ENCODE measurements at places on chromosomes 16 and 17. TPM values are rescaled to one million over a fixed set of nuclear protein-coding genes. Genes with fewer than 3 reads are reported as not detected.

GRCh38 chr16:35732046-35732810 is 2272.8 kb downstream of the TP53TG3F start:
- DNase-seq, result no peak

DNA sequence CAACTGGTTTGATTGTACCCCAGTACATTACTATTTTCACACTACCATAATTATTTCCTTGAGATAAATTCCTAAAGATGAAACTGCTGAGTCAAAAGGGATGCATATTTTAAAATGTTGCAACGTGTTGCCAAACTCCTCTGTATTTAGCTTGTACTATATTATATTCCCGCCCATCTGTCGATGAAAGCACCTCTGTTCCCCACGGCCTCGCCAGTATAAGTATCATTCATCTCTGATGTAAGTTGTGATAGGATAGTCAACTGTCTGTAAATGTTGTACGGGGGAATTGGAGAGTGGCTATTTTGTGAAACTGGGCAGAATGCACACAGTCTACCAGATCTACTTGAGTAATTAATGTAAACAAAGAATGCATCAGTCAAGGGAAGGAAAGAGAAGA is 47.7 kb upstream of the TNRC6A start:
- no peak for DNase-seq

- DNase-seq, result no peak
Measured at GRCh38 chr16:86923656-86924055, 345.3 kb downstream of the FOXL1 start.

GRCh38 chr16:77328274-77328673 is 106.6 kb downstream of the ADAMTS18 start:
- DNase-seq, result no peak

DNA sequence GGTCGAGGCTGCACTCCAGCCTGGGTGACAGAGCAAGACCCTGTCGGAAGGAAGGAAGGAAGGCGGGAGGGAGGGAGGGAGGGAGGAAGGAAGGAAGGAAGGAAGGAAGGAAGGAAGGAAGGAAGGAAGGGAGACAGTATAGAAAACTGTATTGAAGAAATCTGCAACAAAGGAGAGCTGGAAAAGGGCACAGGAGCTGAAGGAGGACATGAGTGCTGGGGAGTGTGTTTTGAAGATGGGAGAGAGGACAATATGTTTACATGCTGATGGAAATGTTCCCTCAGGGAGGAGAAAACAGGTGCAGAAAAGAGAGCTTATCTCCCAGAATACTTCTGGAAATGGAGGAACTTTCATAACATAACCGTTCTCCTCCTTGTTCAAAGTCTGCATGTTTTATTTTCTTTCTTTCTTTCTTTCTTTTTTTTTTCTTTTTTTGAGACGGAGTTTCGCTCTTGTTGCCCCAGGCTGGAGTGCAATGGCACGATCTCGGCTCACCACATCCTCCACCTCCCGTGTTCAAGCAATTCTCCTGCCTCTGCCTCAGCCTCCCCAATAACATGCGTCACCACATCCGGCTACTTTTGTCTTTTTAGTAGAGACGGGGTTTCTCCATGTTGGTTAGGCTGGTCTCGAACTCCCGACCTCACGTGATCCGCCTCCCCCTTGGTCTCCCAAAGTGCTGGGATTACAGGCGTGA is 2.7 kb upstream of the HAP1 start:
- no peak for DNase-seq

- DNase-seq, result no peak
Measured at GRCh38 chr17:21190078-21190477, 23.9 kb downstream of the TMEM11 start.

DNA sequence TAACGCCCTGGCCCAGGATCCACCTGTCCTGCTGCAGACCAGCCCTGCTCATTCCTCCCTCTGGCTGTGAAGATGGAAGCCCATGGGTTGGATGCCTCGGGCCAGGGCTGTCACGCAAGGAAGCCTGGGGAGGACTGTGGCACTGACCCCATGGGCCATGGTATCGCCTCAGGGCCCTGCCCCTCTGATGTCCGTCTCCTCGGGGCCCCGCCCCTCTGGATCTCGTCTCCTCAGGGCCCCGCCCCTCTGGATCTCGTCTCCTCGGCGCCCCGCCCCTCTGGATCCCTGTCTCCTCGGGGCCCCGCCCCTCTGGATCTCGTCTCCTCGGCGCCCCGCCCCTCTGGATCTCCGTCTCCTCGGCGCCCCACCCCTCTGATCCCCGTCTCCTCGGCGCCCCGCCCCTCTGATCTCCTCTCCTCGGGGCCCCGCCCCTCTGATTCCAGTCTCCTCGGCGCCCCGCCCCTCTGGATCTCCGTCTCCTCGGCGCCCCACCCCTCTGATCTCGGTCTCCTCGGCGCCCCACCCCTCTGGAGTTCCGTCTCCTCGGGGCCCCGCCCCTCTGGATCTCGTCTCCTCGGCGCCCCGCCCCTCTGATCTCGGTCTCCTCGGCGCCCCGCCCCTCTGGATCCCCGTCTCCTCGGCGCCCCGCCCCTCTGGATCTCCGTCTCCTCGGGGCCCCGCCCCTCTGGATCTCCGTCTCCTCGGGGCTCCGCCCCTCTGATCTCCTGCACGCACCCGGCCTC is 24.0 kb downstream of the METRNL start:
- DNase-seq, result no peak

DNA sequence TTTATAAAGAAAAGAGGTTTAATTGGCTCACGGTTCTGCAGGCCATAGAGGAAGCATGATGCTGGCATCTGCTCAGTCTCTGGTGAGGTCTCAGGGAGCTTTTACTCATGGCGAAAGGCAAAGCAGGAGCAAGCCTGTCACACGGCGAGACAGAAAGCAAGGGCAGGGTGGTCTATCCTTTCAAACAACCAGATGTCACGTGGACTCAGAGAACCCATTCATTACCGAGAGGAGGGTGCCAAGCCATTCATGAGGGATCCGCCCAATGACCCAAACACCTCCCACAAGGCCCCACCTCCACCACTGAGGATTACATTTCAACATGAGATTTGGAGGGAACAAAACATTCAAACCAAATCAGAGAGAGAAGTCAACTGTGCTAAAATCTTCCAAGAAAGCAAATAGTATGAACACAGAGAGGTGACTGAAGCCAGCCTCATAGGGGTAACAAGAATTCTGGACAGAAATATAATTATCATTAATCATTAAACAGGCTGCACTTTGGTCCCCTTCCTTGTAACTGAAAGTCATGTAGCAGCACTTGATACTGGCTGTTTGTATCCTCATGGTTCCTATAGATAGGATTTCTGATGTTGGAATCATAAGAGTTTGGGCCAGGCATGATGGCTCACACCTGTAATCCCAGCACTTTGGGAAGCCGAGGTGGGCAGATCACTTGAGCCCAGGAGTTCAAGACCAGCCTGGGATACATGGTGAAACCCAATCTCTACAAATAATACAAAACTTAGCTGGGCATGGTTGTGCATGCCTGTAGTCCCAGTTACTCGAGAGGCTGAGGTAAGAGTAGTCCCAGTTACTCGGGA is 52.5 kb upstream of the B4GALNT2 start:
- DNase-seq, result no peak

- DNase-seq, result no peak
Measured at GRCh38 chr16:57512296-57513001, 23.9 kb downstream of the CCDC102A start.

DNA sequence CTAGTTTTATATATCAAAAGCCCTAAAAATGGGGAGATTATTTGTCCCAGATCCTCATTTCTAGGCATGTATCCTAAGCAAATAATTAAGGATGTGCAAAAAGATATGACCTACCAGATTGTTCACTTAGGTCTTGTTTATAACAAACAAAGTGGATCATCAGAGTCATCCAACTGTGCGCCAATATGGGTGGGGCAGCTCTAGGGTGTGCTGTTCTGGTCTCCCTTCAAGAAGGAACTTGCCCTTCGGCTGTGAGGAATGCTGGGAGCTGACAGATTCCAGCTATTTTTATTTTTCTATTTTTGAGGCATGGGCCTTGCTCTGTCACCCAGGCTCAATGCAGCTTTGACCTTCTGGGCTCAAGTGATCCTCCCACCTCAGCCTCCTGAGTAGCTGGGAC is 13.8 kb downstream of the CHP2 start:
- DNase-seq, result no peak

DNA sequence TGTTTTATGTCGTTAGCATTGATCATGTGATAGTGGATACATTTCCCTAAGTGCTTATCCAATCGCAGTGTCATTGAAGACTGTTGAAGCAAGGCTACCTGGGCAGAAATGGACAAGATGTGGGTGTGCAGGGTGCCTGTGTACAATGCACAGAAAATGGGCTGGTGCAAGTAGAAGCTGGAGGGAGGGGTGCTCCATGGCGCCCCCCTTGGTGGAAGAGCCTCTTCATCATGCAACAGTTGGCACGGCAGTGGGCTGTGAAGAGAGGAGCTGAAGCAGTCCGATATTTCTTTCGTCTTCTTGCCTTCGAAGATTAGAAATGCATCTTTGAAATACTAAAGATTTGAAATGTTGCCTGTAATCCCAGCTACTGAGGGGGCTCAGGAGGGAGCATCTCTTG is 100.5 kb downstream of the PLCG2 start:
- DNase-seq, result no peak

GRCh38 chr16:17369421-17370222 is 101.1 kb downstream of the XYLT1 start:
- DNase-seq, result no peak

DNA sequence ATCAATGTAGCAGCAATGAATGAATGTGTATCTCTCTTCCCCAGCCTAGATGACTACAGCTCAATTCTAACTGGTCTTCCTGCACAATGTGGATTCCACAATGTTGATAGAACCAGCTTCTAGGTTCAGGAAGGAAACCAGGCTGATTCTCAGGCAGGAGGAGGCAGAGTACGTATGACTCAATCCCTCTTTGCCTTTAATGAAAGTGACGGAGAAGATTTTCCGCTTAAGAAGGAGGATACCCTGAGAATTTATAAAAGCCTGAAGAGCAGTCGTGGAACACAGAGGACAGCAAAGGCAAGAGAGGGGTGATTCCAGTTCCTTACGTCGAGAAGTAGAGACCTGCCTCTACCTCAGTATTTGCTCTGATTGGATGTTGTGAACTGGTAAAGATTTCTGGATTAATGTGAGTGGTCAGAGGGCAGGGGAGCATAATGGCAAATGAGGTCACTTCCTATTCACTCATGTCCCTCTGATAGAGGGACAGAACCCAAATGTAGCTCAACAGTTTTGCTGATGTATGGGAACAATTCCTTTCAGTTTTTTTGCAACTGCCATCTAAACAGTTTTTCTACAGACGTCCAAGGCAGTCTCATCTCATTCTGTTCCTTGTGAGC is 15.0 kb upstream of the SLC16A11 start:
- no peak for DNase-seq

DNA sequence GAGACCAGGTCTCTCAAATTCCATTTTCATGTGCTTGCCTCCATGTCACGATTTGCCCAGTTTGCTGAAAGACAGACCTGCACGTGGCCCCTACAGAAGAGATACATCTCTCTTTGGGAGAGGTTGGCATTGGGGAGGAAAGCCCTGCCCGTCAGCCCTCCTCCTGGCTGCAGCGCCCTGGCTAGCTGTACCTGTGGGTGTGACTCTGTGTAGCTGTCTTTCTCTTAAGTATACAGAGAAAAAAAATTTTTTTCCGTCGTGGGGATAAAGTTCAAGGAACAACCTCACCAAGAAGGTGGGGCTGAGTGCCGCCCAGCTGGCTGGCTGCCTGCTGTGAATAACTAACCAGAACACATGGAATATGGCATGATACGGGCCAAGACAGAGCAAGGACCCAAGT is 26.5 kb downstream of the TMEM98 start:
- DNase-seq, result no peak

- DNase-seq, result no peak
Measured at GRCh38 chr17:77563439-77564102, 394.9 kb upstream of the TNRC6C start.

DNA sequence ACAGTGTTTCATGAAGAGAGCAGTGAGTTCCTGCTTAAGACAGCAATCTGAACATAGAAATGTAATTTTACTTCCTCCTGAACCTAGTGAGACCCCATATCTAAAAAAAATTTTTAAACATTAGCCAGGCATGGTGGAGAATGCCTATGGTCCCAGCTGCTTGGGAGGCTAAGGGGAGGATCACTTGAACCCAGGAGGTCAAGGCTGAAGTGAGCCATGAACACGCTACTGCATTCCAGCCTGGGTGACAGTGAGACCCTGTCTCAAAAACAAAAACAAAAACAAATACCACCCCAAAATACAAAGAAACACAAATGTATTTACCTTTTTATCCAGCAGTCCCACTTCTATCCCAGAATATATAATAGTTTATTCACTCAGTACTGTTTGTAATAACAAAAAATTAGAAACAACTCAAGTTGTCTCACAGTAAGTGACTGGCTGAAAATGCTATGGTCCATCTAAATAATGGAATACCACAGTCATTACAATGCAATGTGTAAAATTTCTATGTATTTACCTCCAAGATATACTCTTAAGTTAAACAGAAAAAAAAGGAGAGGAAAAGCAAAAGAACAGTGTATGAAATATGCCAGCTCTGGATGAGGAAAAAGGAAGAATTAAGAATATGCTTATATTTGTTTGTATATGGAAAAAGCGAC is 16.3 kb downstream of the CFDP1 start:
- DNase-seq, result no peak

GRCh38 chr16:88970050-88970449 is 7.0 kb downstream of the CBFA2T3 start:
- no peak for DNase-seq

GRCh38 chr16:57208926-57209325 is 22.8 kb downstream of the RSPRY1 start:
- no peak for DNase-seq

- DNase-seq, result no peak
Measured at GRCh38 chr17:7263801-7264078, 1.5 kb upstream of the CLDN7 start.

- no peak for DNase-seq
Measured at GRCh38 chr16:82776470-82777146, 149.8 kb downstream of the CDH13 start.

DNA sequence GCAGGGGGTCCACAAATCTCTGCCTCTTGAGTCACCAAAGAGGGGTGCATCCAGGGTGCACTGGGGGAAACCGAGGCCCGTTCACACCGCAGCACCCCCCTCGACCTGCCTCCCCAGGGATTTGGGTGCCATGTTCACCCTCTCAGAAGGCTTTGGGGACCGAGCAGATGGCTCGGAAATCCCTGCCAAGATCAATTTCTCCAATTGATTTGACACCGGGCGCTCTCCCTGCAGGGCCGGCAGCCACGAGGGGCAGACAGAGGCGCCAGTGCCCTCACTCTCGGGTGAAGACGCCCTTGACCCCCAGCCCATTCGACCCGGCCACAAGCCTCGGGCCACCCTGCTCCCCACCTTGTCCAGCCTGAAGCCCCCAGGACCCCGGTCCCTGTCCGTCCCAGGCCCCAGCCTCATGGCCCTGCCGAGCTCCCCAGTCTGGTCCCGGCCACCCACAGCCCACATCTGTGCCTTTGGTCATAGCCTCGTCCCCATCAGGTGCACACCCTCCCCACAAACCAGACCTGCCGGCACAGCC is 9.3 kb downstream of the SSTR5 start:
- DNase-seq, result no peak

GRCh38 chr17:52383493-52384100 is 225.1 kb upstream of the CA10 start:
- peak; percentile 38 for DNase-seq

GRCh38 chr17:70217571-70217970 is 48.2 kb downstream of the KCNJ2 start:
- no peak for DNase-seq

The TBC1D3K gene
- not detected for polyA plus RNA-seq

The TAC4 gene
- polyA plus RNA-seq, result 0.91 TPM

The NEURL4 gene
- polyA plus RNA-seq, result 28.1 TPM

The SLX1B gene
- polyA plus RNA-seq, result 13.0 TPM

The PTX4 gene
- not detected for polyA plus RNA-seq

The TGFB1I1 gene
- 57.2 TPM for polyA plus RNA-seq

The TMIGD1 gene
- polyA plus RNA-seq, result not detected

The AOC2 gene
- 3.1 TPM for polyA plus RNA-seq

The CDC6 gene
- 27.7 TPM for polyA plus RNA-seq

The HSD17B2 gene
- polyA plus RNA-seq, result 0.28 TPM

The TVP23C gene
- 38.3 TPM for polyA plus RNA-seq

All from right lung (tissue), 10 donors.